H1 (cell line): ENCODE measurements at places on chromosomes 3 and 15.

- DNase-seq = no peak
Observed at GRCh38 chr3:126551839-126552687, 6.7 kb downstream of the C3orf22 start.

DNA sequence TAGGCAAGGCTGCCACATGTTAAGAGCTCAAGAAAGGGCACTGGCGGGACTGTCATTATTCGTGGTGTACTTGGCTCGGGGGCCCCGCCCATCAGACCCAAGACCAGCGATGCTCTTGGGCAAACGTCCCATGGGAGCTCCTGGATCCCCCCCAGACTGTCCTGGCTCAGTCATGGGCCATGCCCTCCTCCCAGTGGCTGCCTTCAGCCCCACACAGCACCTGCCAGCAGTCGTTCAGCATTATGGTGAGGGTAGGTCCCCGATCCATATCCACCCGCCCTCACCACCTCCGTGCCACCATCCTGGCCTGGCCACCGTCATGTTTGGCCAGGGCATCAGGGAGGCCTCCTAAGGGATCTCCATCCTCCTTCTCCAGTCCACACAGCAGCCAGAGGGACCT, 51.4 kb upstream of the IQSEC1 start:
- no peak for DNase-seq

DNA sequence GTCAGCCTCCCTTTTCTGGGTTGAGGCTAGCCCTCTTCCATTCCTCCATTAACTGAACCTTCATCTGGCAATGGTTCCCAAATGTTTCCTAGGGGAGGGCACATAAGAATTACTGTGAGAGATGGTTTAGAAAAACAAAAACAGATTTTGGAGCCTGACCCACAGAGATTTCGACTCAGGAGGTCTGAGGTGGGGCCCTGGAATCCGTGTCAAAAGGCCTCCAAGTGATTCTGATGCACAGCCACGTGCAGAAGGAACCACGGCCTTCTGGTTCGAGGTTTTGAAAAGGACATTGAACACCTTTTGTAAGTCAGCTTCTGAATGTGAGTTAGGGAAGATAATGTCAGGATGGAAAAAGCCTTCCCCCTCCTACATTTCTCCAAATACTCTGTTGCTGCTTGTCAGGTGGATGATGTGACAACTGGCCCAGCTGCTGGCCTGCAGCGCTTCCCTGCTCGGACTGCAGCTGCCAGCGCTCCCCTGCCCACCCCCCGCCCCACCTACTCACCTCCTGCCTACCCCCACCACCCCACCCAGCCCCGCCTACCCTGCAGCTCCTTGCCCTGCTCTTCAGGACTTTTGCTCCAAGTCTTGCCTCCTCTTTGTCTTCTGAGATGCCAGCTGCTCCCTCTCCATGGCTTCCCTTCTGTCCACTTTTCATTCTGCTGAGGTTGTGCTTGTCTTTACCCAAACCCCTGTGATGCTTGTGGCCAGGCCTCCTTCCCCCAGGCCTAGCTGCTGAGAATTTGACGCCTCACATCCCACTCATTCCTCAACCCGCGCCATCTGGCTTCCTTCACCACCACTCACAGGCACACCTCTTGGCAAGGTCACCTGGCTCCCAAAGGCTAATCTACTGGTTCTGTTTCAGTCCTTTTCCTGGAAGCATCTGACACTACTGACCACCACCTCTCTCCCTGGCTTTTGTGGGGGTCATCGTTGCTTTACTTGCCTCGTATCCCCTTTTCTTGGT, 6.6 kb downstream of the EHD4 start:
- peak; percentile 39 for DNase-seq

DNA sequence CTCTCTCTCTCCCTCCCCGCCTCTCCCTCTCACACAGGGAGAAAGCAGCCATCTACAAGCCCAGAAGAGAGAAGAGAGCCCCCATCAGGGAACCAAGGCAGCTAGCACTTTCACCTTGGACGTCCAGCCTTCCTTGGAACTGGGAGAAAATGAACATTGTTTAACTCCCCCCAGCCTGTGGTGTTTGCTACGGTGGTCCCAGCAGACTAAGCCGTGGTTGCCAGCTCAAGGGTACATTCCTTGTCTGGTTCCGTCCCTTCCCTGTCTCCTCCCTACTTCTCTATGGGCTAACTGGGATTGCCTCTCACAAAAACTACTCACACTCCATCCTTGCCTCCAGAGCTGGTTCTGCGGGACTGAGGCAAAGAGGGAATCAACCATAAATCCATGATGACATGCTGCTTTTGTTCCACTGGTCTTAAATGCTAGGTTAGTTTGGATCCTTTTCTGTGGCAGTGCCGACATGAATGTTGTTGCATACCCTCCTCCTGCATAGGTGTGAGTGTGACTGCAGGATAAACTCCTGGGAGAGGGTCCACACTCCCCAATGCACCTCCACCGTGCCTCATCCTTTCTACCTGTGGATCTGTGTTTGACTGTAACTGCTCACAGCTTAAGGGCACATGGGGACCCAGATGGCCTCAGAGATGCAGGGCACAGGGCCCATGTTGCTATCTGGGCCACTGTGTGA, 12.0 kb downstream of the C3orf22 start:
- DNase-seq = no peak

DNA sequence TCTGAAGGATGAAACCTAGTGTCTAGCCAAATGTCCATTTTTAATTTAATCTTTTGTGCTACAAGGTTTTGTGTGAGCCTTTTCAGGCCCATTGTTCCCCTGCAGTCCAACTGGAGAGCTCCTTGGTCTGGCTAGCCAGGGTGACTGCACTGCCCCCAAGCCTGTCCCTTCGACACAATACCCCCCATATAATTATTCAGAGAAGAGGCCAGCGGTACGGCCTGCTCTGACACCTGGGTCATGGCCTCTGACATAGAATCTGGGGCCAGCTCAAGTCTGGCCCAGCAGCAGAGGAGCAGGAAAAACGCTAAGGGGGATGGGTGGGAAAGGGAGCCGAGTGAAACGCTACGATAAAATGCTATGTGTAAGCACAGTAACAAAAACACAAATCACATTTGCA, 64.2 kb upstream of the PYGO1 start:
- DNase-seq = no peak

DNA sequence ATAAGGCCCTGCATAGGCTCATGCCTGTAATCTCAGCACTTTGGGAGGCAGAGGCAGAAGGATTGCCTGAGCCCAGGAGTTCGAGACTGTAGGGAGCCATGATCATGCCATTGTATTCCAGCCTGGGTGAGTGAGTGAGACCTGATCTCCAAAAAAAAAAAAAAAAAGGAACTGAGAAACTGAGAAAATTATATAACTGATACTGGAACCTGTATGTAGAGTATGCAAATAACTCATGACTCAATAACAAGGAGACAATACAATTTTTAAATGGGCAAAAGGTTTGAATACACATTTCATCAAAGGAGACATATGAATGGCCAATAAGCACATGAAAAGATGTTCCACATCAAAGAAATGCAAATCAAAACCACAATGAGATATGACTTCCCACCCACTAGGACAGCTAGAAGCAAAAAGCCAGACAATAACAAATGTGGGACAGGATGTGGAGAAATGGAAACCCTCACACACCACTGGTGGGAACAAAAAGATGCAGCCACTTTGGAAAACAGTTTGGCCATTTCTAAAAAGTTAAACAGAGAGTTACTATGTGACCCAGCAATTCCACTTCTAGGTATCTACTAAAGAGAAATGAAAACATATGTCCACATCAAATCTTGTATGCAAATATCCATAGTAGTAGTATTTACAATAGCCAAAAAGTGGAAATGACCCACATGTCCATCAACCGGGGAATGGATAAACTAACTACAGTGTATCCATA, 70.7 kb downstream of the IQSEC1 start:
- DNase-seq = no peak

DNA sequence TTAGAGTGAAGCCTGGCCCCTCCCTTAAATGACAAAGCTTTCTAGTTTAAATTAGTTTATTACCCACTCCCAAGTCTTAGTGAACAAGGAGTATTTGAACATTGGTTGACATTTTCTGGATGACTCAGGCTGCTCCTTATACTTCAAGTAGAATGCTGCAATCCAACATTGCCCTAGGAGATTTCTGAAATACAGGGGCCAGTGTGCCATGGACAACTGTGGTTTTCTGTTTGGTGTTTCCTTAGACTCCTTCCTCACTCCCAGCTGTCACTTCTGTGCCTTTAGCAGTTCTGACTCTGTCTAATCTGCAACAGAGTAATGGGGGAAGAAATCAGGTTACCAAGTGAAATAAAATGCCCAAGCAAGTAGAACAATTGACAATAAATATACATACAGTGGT, 116.1 kb upstream of the P2RY1 start:
- no peak for DNase-seq

- no peak for DNase-seq
Observed at GRCh38 chr3:189324538-189325138, 152.9 kb downstream of the TPRG1 start.

DNA sequence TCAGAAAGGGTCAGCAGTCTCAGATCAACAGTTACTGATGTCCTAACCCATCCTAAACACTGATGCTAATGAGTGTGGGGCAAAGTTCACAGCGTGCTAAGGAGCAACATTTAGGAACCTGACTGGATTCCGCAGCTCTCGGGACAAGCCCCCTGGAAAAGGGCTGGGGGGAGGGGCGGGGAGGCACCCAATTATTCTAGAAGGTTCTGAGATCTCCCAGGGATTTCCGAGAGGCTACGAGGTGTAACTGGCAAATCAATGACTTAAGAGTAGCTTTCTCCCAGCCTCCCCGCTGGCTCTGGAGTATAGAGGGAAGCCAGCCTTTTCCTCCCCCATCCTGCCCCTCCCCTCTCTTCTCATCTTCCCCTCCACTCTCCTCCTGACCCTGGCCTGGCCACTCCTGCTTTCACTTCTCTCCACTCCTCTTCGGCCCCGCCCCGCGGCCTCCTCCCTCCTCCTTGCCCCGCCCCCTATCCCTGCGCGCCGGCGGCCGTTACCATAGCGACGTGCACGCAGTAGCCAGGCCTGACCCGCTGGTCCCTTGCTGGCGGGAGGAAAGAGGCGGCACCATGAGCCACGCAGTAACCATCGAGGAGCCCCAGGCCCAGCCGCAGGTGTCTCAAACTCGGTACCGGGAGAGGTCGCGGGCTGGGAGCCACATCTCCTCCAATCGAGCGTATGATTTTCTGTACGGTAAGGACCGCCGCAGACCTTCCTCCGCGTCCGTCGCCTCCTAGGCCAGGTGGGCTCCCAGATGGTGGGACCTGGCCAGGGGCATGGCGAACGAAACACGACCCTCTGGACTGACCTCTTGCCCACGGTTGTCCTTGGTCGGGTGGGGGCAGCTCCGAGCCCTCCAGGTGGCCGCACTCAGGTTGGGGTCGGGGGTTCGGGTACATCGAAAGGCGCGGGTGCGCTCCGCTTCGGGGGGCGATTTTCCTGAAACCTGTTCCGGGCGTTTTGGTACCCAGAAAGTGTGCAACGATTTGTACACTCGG, at the start of gene CFAP91:
CFAP91 (plus strand) TSS at position 493 of the 998 bp plus-strand sequence; CDS start at position 570, 77 bp downstream.
- DNase-seq = peak; percentile 99

DNA sequence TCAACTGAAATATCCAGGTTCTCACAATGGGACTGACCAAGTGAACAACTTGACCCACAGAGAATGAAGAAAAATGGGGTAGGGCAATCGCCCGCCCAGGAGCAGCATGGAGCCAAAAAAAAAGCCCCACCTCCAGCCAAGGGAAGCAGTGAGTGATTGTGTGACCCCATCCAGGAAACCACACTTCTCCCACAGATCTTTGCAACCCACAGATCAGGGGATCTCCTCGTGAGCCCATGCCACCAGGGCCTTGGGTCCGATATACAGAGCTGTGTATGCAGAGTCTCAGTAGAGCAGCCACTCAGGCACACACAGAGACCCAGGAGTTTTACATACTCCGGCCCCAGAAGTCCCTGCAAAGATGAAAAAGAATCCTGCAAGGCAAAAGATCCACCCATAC, 35.7 kb downstream of the PYGO1 start:
- DNase-seq = no peak

DNA sequence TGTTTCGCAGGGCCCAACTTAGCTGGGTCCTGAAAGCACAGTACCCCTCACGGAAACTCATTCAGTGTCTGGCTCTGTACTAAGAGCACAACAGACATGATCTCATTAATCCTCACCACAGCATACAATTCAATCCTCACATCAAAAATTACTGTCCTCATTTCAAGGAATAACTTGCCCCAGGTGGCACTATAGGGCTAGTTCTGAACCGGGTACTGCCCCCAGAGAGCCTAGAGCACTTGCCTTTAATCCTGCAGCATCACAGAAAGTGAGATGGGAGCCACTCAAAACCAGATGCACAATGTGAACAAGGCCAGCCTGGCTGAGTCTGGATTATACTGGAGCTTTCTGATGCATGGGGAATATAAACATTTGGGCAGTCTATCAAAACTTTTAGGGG, 122.6 kb downstream of the OSBPL10 start:
- no peak for DNase-seq

GRCh38 chr15:64058279-64058678, 12.0 kb upstream of the DAPK2 start:
- no peak for DNase-seq

DNA sequence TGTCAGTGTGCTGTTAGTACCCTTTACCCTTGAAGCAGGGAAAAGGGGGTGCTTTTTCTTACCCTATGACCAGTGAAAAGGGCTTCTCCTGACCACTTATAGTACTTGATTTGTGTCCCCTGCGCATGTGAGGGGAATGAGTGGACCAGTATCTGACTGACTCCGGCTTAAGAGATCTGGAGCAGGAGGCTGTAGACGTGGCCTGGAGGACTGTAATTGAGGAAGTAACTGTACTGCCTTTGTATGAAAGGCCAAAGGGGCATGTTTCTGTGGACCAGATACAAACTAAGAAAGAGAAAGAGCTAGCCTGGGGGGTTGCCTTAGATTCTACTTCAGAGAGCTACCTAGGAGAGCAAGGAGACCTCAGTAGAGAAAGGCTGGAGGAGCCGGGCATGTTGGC, 89.9 kb upstream of the TBL1XR1 start:
- no peak for DNase-seq

DNA sequence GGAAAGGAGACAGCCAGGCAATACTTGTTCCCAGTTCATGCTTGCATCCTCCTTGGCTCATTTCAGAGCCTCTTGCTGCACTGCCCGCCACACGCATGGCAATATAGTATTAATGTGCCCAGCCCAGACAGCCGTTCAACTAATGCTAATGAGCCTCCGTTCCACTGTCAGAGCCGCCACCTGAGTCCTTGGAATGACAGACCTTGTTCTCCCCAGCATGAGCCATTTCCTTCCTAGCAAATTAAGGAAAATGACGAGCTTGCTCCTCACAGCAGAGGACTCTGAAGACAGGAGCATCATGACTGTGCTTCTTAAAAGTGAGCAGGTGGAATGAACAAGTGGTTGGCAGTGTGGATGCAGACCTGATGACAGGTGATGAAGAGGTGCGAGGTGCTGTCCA, 10.8 kb upstream of the LRRC15 start:
- no peak for DNase-seq

DNA sequence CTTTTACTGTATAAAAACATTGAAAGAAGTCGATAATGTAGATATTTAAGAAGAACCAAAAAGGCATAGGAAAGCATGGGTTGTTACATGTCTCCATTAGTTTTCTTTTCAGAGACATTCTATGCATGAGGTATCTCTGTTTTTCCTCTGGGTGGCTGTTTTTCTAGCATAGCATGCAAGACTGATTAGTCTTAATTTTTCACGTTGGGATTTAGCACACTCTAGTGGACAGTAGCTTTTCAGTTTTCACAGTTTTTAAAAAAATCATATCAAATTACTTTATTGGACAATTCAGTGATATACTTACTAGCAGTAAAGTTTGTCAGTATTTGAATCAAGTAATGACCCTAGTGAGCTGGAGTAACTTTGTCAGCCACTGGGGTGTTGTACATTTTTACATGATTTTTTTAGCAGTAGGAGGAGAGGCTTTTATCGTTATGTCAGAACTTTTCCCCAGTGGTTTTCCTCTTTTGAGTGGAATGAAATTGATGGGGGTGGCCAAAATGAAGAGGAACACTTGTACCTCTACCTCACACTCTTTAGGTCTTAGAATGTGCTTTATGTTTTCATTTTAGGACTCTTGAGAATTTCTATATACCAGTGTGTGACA, 57.2 kb downstream of the SEC22A start:
- DNase-seq = no peak
